ENCODE measurements at places on chromosomes 12 and 14.
A peak's percentile ranks its signal among the peaks of the same experiment; 100 is the strongest.

DNA sequence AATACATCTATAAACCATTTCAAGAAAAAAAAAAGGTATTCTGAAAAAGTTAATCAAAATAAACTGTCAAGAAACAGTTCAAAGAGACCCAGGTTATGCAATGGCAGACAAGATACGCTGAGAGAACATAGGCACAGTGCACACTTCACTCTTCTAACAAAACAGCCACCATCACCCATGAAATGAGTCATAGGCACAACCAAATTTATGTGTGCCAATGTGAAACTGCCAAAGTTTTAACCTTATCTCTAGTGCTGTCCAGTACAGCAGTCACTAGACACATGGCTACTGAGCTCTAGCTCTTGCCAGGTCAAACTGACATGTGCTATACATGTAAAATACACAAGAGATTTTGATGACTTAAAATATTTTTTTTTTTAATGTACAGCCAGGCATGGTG, 1.4 kb downstream of the CEP128 start:
- DNase-seq, result no peak

DNA sequence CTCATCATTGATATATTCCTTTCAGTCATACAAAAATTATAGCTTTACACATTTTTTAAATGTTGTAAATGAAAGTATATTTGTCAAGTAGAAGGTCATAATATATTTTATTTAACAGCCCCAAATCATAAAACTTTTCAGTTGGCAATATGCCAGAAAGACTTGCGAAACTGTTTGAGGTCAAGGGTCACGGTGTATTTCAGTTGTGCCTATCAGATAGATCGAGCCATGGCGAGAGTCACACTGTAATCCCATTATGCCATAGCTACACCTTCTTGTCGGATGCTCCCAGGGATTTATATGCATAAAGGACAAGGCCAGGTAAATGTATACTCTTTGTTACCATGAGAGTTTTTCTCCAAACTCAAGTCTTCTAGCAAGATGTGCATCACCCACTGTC, 26.7 kb upstream of the G2E3 start:
- DNase-seq, result no peak

GRCh38 chr14:69291891-69292561, 32.1 kb downstream of the GALNT16 start:
- no peak for DNase-seq

- peak; percentile 53 for DNase-seq
These were observed 46.0 kb downstream of the SH2B3 start for GRCh38 chr12:111451649-111452129.

DNA sequence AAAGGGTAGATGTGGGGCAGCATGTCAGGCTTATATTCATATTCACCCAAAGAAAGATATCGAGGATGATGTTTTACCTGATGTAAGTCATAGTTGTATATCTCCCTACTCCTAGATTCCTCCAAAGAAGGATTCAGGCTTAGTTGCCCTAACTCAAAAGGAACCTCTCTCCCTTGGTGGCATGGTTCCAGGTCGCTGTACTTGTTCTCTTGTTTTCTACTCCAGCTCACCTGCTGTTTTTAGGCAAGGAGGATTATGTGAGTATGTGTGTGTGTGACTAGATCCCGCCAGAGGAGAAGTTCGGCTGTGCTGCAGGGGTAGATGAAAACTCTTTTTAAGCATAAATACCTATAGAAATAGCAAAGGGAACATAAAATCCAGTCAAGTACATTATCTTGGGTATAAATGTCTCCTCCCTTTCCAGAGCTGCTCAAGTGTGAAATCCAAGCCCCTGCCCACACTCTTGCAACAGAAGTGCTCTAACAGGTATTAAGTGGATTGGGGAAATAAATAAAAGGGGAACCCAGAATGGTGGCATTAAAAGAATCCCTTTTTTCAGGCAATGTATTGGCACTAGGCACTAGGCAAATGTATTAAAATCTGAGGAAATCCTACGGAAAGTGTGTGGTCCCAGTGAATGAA, 375.7 kb downstream of the ZFP36L1 start:
- no peak for DNase-seq

DNA sequence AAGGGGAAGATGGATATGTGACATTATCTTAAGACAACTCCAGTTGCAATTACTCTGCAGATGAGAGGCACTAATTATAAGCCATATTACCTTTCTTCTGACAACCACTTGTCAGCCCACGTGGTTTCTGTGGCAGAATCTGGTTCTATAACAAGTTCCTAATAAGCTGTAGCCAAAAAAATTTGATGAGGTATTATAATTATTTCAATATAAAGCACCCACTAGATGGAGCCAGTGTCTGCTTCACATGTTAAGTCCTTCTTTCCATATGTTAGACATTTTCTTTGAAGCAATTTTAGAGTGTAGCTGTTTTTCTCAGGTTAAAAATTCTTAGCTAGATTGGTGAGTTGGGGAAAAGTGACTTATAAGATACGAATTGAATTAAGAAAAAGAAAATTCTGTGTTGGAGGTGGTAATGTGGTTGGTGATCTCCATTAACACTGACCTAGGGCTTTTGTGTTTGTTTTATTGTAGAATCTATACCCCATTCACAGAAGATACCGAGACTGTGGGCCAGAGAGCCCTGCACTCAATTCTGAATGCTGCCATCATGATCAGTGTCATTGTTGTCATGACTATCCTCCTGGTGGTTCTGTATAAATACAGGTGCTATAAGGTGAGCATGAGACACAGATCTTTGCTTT, 36.9 kb downstream of the PSEN1 start:
- DNase-seq, result peak; percentile 40

DNA sequence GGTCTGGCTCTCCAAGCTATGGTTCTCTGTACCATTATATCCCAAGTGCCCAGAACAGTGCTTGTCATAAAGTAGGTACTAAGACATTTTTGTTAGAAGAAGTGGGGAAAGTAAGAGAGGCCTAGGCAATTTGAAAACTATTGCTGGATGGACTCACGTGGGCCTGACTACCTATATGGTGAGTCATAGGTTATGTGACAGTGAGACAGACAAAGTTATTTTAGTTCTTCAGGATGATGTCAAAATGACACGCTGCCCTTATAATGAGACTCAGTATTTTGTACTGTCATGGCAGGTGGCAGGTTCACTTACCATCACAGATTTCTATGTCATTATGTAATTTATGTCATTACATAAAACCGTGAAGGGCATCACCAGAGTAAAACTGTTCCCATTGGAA, 53.1 kb downstream of the PARP11 start:
- DNase-seq, result no peak

DNA sequence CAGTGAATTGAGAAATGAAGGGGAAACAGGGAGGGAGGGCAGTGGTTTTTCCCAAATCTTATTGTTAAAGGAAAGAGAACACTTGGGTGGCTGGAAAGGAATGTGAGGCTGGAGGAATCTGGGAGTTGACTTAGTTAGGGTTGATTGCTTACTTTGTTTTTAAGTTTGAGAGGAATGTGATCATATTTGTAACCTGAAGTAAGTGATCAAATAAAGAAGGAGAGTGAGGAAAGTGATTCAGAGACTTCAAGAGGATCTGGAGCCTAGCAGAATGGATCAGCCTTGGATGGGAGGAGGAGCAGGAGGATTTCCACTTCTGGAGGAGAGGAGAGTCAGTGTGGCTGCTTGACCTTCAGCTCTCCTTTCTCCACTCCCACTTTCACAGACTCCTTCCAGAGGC, 6.0 kb upstream of the LRP6 start:
- no peak for DNase-seq

- DNase-seq, result no peak
These were observed 46.1 kb downstream of the DNAH10 start for GRCh38 chr12:123808167-123808566.

GRCh38 chr12:39605501-39605900, 14.1 kb downstream of the ABCD2 start:
- DNase-seq, result no peak

DNA sequence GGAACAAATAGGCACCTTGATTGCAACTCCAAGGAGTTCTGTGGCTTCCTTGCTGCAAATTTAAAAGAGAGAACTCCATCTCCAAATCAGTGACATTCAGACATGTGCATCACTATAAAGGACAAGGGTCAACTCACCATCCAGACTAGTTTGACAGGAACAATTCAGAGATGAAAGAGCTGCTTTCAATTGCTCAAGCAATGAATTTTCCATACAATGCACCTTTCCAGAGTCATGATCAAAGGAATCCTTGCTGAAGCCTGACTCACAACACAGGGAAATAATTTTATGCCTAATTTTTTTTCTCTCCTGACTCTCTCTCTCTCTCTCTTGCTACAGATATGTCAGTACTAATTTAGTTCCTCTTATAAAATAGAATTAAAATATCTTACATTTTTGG, 380.5 kb upstream of the GARIN6 start:
- no peak for DNase-seq

GRCh38 chr14:64464651-64465050, 648 bp upstream of the AKAP5 start:
- DNase-seq, result no peak

DNA sequence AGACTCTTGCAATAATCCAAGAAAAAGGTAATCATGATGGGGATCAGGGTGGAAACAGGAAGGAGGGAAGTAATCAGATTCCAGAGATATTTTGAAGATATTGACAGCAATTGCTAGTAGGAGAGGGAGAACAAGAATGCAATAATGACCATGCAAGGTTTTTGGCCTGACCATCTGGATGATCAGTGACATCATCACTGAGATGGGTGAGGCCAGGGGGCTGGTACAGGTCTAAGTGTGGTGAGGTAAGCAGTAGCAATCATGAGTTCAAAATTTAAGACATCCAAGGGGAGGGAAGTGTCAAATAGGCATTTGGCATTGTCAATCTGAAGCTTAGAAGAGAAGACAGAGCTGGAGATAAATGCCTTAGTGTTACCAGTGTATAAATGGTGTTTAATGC, 24.8 kb upstream of the CLMN start:
- no peak for DNase-seq

DNA sequence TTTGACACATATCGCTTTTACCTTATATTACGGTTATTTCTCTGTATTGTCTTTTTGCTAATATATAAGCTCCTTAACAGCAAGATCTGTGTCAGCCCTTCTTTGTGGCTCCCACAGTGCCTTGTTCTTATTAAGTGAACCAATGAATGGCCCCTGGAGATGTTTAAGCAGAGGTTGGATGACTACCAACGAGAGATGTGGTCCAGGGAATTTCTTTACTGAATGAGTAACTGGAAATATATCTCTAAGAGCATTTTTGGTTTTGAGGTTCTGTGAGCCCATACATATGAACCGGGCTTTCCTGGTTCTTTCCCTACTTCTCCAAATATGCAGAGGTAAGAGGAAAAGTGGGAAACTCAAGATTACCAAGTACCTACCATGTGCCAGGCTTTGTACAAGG, 23.5 kb downstream of the CALCOCO1 start:
- DNase-seq, result no peak

DNA sequence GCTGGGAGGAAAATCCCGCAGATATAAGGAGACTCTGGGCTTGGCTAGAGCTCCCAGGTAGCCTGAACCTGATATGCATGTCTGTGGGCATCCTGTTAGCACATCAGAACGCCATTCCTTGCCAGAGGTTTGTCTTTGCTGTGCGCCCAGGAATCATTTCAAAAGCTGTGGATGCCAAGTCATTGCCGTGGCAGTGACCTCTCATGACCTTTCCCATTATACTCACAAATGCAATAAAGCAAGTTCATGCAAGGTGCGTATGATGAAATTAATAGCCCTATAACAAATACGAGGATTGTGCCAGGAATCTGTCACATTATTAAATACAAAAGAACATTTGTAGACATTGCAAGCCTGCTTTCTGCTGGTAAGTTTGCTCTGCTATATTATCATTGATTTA, 229.1 kb upstream of the PELI2 start:
- no peak for DNase-seq

- no peak for DNase-seq
These were observed 144.1 kb upstream of the AMIGO2 start for GRCh38 chr12:47223848-47224213.

DNA sequence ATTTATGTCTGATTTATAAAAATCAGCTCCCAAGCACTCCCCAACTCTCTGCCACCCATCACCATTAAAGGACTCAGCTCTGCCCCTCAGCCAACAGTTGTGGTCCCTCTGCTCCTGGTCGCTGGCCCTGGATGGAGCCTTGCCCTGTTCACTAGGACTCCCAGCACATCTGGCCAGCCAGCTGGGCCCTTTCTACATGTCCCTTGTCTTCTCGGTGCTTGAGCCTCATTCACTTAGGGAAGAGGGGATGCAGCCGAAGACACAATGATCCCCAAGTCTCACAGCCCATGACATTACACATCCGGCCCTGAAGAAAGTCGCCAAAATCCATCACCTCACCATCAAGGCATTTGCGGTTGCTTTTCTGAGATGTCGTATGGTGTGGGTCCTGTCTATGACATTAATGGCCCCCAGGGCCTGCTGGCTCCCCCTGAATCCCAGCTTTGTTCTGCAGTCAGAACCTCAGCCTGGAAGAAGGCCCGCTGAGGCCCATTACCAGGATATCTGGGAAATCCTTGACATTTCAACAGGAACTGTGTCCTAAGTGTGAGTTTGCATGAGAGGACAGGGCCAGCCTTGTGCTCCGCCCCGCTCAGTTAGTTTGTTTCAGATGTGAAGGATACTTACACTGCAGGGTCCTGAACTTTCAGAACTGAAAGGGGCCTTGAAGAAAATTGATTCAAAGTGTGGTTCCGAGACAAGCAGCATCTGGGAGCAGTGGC, 19.1 kb downstream of the TSPAN11 start:
- DNase-seq, result no peak

- no peak for DNase-seq
These were observed 83.8 kb downstream of the TTC8 start for GRCh38 chr14:88908216-88908615.

- no peak for DNase-seq
These were observed 72.6 kb downstream of the SLC2A13 start for GRCh38 chr12:40033242-40033630.

DNA sequence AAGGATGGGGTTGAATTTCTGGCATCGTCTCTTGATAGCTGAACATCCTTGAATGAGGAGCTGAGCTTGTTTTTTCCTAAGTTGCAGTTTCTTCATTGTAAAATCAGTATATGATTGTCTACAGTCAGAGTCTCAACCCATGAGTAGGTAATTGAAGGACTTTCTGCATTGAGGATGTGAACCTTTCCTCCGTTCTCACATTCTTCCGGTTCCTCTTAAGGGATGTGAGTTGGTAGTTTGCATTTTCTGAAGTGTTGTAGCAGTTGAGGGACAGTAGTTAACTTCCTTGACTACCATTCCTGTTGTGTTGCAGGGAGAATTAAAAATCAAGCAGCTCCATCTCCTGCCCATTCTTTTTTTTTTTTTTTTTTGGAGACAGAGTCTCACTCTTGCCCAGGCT, 19.1 kb downstream of the TPCN1 start:
- DNase-seq, result no peak

- DNase-seq, result no peak
These were observed 13.3 kb upstream of the TCL1A start for GRCh38 chr14:95727056-95727700.

Measured in GM13977 (cell line).